Retinal pigment epithelial cell (primary cell): ENCODE measurements at places on chromosomes 7 and 10.
A peak's percentile ranks its signal among the peaks of the same experiment; 100 is the strongest.

DNA sequence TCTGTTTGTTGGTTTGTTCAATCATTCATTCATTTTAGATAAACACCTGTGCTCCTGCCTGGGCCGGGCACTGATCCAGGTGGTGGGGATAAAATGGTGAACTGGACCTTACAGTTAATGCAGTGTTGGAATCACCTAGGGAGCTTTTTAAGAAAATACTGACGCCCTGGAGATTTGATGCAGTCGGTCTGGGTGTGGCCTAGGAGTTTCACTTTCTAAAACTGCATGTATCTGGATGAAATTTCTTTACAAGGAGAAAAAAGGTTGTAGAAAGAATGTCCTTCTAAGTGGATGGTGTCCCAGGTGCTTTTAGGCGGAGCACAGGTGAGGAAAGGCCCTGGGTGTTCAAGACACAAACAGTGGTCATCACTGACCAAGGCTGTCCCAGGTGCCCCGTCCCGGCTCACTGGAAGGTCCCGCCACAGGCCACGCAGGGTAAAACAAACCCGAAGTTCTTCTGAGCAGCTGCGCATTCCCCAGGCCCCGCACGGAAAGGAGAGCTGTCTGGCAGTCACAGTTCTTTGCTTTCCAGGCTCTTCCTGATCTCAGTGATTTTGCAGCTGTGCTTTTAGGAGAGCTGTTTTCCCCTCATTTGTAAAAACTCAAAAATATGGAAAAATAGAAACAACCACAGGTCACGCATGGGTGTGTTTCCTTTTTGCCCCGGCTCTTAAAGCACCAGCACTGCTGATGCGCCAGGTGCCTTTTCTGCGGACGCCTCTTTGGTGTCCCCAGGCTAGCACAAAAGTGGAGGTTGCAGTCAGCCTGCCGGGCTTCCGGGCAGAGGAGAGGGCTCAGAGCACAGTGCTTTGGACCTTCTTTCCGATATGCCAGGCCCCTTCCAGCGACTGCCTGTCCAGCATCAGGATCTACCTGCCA lies 161.9 kb downstream of the GRK5 start:
- no peak for DNase-seq

GRCh38 chr10:22629852-22630233 lies 84.5 kb downstream of the PIP4K2A start:
- DNase-seq: no peak

GRCh38 chr10:133378251-133379096 lies 588 bp upstream of the PAOX start:
- DNase-seq: no peak

DNA sequence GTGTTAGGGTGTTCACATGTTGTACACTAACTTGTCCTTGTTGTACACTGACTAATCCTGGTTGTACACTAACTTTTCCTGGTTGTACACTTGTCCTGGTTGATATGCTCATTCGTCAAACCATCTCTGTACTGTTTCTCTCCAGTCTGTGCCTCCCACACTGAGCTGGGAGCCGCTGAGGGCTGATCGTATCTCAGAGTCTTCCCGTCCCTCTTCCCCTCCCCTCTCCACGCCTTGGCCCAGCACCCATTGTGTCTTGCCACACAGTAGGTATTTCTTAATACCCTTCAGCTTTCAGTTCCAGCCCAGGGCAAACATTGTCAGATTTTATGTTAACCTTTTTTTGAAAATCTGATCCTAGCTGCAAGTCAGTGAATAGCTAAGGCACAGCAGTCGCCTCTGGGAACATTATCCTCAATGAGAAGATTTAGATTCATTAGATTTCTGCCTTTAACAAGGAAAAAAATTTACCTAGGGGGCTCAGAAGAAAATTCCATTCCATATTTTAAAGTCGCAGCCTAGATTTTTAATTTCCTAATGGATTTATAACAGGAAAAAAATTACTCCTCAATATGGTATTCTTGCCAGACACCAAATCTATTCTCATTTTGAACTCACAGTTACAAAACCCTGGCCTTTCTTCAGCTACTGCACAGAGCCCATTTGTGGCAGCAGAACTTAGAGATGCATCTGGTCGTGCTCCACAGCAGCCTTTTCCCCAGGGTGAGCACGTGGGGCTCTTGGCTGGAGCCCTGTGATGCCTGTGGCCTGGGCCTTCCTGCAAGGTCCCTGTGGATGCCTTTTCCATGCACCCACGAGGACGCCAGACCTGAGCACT lies 33.0 kb upstream of the CHST15 start:
- no peak for DNase-seq

GRCh38 chr10:6617309-6618076 lies 37.4 kb upstream of the PRKCQ start:
- no peak for DNase-seq

DNA sequence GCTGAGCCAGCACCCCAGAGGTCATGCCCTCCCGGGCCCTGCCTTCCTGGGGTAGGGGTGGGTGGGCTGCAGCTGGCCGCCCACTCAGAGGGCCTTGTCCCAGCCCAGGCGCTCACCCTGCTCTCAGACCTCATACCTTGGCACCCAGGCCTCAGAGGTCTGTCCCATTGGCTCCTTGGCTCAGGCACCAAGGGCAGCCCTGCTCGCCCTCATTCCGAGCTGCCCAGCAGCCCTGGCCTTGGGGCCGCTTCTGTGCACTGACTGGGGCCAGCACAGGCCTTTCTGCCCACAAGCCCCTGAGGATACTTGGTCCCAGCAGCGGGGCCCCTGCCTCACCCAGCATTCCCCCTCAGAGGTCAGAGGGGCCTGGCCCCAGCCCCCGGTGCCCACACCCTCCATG lies 34.3 kb downstream of the YKT6 start:
- DNase-seq: no peak

- DNase-seq: no peak
Measured at GRCh38 chr7:95715274-95715673, 57.1 kb upstream of the DYNC1I1 start.

GRCh38 chr7:45660901-45661211 lies 86.7 kb downstream of the ADCY1 start:
- DNase-seq: no peak

DNA sequence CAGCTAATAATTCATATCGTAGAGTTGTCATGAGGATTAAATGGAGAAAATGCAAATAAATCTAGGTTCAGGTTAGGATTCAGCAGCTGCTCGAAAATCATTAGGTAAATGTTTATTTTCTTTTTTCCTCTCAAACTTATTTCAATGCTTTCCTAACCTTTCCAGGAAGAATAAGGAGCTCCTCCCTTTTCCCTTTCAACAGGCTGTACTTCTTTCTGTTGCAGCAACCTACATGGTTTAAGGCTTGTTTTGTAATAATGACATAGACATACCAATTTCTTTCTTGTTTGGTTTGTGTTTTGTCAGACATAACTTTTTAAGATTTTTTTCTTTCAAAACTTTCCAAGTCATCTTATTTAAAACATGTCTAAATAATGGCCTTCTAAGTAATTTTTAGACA lies 18.2 kb downstream of the GPR141 start:
- DNase-seq: no peak

DNA sequence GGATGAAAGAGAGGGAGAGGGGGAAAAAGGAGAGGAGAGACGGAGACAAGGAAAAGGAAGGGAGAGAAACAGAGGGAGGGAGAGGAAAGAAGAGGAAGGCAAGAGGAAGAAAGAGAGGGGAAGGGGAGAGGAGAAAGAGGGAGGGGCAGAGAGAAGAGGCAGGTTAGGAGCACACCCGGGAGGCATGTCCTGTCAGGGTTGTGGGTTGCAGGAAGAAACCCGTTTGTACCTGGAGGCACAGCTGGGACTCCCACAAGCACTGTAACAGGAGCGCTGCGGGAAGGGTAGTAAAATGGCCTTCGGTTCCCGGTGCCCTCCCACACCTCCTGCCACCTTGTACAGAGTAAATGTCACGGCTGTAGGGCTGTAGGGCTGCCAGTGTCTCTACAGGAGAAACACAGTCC lies 24.7 kb downstream of the FGFR2 start:
- no peak for DNase-seq

- DNase-seq: peak; percentile 84
Measured at GRCh38 chr7:129948877-129949291, 3.9 kb downstream of the UBE2H start.

DNA sequence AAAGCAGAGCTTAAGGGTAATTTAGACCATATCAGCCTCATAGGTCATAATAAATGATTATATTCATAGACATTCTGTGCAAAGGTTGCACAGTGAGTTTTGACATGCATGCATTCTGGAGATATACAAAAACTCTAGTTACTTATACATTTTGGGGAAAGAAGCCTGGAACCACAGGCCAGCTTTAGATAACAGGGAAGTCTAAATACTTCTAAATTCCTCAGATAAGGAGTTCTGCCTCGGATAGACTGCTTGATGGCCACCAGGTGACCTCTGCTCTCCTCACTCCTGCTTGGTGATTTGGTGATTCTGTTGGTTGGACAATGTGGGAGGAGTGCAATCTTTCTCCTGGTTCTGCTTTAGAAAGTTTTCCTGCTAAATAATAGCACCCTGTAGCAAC lies 77.9 kb downstream of the SGMS1 start:
- no peak for DNase-seq

GRCh38 chr7:111783854-111784253 lies 221.6 kb upstream of the IMMP2L start:
- DNase-seq: no peak

GRCh38 chr10:93277360-93277759 lies 203.7 kb downstream of the CYP26A1 start:
- DNase-seq: no peak

DNA sequence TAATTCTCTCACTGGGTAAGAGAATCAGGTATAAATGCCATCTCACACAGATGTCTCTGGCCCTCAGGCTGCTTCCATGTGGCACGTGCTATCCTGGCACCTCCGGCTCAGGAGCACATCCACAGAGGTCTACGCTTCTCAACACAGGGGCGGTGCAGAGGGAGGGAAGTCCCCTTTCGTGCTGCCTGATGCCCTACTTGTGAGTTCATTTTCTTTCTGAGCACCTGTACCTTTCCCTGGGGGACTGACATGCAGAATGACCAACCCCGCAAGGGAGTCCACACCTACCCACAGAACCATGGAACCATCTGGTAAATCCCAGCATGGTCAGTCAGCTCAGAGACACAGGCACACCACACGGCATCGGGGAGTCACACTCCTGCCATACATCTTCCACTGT lies 99.0 kb upstream of the SAMD8 start:
- DNase-seq: no peak

GRCh38 chr7:2952316-2952715 lies 91.4 kb downstream of the CARD11 start:
- no peak for DNase-seq

GRCh38 chr7:157461573-157462418 lies 125.0 kb downstream of the DNAJB6 start:
- no peak for DNase-seq

- no peak for DNase-seq
Measured at GRCh38 chr7:140053812-140054539, 8.8 kb downstream of the PARP12 start.

DNA sequence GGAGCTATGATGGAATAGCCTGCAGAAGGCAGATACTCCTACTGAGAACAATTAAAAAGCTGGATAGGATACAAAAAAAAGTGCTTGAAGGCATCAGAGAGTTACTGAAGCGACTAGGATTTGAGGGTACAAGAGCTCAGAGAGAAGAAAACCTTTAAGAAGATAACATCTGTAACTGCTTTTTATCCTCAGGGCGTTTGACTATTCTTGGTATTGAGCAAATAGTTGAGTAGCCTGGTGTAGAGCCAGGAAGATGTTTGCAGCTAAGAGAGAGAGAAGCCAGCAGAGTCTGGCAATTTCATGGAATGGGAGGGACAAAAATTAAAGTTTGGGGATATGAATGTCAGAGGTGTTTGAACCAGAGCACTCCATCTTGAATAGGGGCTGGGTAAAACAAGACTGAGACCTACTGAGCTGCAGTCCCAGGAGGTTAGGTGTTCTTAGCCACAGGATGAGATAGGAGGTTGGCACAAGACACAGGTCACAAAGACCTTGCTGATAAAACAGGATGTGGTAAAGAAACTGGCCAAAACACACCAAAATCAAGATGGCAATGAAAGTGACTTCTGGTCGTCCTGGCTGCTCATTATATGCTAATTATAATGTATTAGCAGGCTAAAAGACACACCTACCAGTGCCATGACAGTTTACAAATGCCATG lies 428.8 kb downstream of the SH2D4B start:
- DNase-seq: no peak

- DNase-seq: no peak
Measured at GRCh38 chr7:25391295-25391861, 163.1 kb upstream of the NPVF start.

DNA sequence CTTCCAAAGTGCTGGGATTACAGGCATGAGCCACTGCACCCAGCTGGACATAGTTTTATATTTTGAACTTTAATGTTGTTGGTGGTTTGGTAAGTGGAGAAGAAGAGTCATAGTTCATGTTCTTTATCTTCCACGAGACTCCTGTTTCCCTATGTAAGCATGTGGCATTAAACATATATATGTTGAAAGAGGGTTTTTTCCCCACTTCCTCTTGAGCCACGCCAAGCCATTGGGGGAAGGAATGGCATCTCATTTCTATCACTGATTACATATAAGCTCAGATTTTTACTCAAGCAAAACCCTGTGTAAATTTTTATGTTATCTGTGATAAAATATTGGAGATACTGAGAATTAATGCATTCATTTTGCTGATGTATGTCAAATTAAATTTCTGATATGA lies 300.4 kb downstream of the PHF14 start:
- no peak for DNase-seq

GRCh38 chr10:92177546-92177945 lies 113.3 kb downstream of the CPEB3 start:
- DNase-seq: no peak

GRCh38 chr7:115973406-115973805 lies 57.2 kb downstream of the TFEC start:
- DNase-seq: no peak

- no peak for DNase-seq
Measured at GRCh38 chr10:24153537-24153936, 55.4 kb upstream of the KIAA1217 start.

GRCh38 chr7:108613147-108613948 lies 43.7 kb downstream of the DNAJB9 start:
- DNase-seq: no peak

- DNase-seq: peak; percentile 41
Measured at GRCh38 chr10:61271127-61271780, 181.9 kb downstream of the TMEM26 start.

GRCh38 chr7:23680414-23681405 lies 711 bp downstream of the FAM221A start:
- DNase-seq: no peak

DNA sequence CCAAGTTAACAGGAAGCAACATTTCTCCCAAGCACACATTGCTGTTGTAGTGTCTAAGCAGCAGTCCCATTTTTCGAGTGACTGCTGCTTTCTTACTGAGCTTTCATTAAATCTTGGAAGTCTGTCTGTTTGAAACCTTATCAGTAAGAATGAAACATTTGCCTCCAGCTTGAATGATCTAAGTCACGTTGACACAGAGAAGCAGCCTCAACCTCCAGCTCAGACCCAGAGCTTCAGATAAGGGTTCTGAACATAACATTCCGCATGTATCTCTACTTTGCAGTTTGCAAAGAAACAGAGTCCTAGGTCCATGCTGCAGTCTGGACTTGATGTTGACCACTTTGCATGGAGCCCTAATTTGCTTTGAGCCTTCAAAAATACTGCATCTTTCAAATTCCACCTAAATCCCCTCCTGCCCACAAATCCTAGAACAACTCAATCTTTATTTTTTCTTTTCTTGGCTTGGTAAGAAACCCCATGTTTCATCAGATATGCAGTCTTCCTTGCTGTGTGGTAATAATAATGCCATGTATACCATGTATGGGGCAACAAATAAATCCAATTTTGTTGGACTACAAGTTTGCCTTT lies 698.7 kb upstream of the IGFBP3 start:
- no peak for DNase-seq

GRCh38 chr10:123621916-123622315 lies 44.2 kb upstream of the GPR26 start:
- no peak for DNase-seq

GRCh38 chr10:26507441-26507840 lies 69.3 kb downstream of the APBB1IP start:
- no peak for DNase-seq
